Common myeloid progenitor, CD34-positive (primary cell): ENCODE measurements at places on chromosomes 12 and 14.
A peak's percentile ranks its signal among the peaks of the same experiment; 100 is the strongest.

- no peak for DNase-seq
Measured at GRCh38 chr12:128521981-128522380, 255.0 kb downstream of the TMEM132C start.

DNA sequence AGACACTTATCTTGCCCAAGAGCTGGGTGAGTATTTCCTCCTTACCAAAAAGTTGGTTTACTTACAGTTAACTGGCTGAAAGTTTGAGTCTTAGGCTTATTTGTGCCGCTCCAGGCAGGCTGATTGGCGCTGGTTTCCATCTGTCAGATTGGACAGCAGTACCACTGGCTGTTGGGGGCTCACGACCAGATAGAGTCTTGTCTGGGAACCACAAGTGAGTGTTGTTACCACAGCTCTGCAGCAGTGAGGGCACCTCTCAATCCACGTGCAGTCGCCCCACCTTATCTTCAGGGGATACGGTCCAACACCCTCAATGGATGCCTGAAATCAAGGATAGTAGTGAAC, 58.9 kb downstream of the DDX51 start:
- peak; percentile 78 for DNase-seq

DNA sequence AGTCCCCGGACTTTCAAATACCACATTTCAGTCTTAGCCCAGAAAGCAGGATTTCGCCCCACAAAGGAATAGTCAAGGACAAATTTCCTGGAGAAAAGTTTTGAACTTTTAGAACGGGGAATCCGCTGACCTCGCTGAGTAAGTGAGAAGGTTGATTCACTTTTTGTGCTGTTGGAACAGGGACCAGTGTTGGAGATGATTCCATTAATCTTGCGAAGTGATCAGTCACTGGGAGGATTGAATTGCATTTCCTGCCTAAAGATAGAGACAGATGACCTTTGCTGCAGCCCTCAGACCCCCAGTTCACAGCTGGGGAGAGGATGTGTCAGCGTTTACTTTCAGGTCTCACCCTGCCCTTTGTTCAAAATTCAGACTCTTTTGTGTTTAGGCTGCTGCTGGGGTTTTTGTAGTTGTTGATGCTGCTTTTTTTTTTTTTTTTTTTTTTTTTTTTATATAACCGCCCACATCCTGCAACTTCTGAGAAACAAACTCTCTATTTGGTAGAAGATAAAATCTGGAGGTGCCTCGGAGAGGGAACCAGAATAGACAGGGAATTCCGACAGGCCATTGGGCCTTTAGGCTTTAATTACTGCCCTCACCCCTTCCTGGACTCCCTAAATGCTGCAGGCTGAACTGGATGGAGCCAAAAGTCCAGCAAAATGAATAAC, 9.8 kb upstream of the KDM2B start:
- peak; percentile 83 for DNase-seq

- peak; percentile 99 for DNase-seq
Measured at GRCh38 chr12:3962631-3963483, 89.7 kb upstream of the PARP11 start.

- no peak for DNase-seq
Measured at GRCh38 chr12:91819132-91819447, 326.6 kb downstream of the BTG1 start.

DNA sequence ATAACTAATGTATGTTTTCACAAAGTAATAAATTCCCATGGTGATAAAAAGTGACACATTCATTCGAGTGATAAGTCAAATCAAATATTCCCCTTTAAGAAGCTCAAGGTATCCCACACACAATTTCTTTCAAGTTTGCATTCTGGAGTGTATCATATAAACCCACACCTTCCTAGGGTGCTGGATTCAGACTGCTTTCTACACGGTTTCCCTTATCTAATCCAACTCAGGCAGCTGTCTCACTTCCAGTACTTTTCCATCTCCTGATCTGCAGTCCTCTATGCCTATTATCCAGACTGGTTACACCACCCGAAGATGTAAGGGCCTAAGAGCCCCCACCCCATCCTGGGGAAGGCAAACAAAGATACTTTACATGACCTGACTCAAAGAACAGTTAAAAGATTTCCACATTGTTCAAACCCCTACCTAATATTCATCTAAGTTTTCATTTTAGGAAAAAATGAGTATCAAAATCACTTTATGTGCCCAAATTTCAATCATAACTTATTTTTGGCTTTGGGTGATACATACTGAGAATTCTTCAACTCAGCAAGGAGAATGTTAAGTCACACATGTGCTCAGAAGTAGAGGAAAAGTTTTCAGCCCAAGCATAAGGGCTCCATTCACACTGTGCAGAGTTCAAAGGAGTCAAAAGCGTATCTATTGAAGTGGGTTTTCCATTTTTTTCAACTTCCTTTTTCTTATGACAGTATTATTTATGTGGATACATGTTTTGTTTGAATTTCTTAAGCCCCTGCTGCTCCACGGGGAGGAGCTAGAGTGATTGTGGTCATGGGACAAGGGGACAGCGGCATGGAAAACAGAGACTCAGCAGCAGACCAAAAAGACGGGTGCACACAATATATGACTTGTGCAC, 41.8 kb downstream of the CORO1C start:
- peak; percentile 84 for DNase-seq

DNA sequence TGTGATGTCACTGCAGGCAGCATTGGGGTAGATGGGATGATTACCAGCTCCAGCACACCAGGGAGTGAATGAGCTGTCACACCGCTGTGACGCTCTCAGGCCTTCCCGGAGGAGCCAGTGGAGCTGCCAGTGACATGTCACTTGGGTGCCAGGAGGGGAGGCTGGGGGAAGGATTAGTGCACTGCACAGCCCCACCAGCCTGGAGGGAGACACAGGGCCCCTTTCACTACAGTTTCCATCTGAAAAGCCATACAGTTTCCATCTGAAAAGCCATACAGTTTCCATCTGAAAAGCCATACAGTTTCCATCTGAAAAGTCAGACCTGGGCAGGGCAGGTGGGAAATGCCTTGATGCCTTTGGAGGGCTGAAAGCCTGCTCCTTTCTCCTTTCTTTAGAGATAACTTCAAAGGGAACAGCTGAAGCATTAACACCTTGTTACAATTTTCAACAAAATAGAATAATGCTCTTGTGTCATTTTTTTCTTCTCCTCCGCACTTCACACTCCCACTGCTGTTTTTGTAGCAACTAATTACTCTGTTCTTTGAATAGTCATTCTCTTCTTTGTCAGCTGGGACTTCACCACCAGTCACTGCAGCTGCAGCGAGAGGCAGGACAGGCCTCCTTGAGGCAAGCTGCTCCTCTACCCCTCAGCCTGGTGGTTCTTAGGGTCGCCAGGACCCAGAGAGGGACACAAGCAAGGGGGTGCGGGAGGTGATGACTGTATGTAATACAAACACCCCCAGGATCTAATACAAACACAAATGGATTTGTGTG, 256.9 kb upstream of the RGS6 start:
- no peak for DNase-seq

DNA sequence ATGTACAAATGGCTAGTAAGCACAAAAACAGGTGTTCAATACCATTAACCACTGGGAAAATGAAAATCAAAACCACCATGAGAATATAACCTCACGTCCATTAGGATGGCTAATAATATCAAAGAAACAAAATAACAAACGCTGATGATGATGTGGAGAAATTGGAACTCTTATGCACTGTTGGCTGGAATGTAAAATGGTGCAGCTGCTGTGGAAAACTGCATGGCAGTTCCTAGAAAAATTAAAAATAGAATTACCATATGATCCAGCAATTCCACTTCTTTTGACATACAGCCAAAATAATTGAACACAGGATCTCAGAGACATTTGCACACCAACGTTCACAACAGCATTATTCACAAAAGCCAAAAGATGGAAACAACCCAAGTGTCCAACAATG, 51.5 kb downstream of the TMPRSS12 start:
- DNase-seq = no peak

DNA sequence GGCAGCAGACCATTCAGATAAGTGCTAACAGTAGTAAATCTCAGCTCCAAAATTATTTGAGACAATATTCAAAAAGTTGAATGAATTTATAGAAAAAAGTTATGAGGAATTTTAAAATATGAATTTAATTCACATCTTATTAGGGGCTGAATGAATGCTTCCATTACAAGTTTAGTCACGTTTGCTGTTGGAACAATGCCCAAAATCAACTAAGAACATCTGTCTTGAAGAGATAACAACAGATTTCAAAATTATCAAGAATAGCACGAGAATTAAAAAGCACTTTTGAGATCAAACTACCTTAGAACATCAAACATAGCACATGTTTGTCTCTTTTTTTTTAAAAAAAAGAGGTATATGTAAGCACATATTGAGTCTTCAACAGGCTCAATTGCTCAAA, 115.4 kb upstream of the PPFIA2 start:
- DNase-seq = peak; percentile 14

- no peak for DNase-seq
Measured at GRCh38 chr14:50335389-50335788, 23.3 kb downstream of the DMAC2L start.

DNA sequence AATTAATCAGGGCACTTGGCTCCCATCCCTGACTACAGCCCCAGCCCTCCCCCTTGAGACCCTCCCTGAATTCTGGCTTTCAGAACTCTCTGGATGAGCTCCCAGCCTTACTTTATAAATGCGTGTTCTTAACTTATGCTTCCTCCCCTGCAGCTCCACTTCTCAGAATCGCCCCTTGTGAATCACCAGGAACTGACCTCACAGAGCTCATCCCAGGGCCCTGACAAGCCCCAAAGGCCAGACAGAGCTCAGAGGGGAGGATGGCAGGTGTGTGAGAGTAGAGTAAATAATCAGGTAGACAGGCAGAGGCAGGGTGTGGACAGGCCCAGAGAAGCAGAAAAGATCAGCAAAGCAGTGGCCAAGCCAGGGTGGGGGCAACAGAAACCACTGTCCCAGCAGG, 68.2 kb upstream of the FOXN3 start:
- DNase-seq = no peak

DNA sequence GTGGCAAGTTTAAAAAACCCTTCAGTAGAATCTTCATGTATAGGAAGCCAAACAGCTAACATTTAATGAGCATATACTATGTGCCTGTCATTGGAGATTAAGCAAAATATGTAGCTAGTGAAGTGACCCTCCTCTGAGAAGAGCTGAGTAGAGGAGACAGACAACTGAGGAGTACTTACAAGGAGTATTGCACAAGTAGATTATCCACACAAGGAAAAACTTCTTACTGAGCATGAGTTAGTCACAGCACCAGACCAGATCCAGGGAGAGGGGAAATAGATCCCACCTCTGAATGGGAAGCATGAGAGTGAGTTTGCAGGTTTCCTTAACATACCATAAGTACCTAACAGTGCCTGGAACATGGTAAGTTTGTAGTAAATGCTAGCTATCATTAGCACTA, 33.0 kb downstream of the FRMD6 start:
- no peak for DNase-seq

GRCh38 chr12:22360774-22361173, 26.3 kb upstream of the ST8SIA1 start:
- peak; percentile 62 for DNase-seq

DNA sequence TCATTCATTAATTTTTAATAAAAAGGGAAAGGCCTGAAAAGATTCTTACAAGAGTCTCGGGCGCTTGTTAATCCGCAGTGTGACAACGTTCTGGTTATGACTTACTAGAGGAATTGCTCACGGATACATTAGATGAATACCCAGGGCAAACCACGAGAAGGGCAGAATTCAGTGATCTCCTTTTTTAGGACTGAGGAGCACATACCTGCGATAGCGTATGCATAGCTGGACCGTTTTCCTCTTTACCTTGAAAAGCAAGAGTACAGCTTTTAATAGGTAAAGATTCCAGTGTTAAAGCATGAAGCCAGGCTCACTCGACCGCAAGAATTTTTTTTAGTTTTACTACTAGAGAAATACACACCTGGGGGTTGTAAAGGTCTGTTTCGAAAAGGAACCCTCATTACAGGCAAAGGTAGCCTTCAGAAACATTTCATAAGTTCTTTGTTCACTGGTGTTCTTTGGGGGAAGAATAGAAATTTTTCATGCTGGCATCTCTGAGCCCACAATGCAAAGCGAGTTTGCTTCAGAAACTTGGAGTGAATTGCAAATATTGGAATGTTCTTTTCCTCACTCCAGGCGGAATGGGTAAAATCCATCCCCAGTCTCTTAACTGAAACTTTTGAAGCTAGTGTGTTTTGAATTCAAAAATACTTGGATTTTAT, 953 bp downstream of the MAPK1IP1L start:
- no peak for DNase-seq

- no peak for DNase-seq
Measured at GRCh38 chr12:74349925-74350324, 187.7 kb upstream of the ATXN7L3B start.

DNA sequence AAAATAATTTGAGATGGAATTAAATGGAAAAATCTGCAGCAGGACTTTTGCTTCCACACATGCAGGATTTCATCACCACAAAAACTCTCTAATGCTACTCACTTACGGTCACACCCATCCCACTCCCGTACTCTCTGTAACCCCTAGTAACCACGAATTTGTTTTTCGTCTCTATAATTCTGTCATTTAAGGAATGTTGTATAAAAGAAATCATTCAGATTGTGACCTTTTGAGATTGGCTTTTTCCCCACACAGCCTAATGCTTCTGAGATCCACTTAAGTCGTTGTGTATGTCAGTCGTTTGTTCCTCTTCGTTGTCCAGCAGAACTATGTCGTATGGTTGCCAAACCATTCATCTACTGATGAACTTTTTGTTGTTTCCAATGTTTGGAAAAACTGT, 19.8 kb upstream of the PZP start:
- no peak for DNase-seq

DNA sequence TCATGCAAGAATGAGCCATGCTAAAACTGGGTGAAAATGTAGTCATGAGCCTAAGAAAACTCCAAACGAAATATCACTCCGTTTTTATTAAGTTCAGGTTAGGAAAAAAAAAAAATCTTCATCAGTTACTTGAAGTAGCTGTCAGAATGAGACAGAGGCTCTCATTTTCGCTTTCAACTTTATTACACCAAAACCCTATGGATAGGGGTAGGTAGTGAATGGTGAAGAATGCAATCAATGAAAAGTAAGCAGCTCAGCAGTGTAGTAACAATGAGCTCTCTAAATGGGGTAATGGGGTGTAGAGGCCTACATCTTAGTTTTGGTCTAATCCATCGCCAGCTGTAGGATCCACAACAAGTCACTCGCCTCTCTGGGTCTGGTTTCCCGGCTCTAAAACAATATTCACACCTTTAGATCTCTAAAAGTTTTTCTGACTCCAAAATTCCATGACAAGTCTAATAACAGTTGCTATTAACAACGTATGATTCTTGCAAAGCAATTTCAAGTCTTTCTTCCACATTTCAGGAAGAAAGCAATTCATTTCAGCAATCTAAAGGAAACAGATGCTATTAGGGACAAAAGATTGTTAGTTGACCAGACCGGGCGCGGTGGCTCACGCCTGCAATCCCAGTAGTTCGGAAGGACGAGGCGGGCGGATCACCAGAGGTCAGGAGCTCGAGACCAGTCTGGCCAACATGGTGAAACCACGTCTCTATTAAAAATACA, 1.7 kb downstream of the BTBD7 start:
- peak; percentile 59 for DNase-seq

GRCh38 chr14:47543459-47543858, 131.9 kb downstream of the MDGA2 start:
- no peak for DNase-seq
